Transverse colon (tissue), 4 donors: ENCODE measurements at places on chromosomes 5 and 9.

- DNase-seq: no peak
These were observed 20.8 kb downstream of the PTCH1 start for GRCh38 chr9:95495961-95496360.

DNA sequence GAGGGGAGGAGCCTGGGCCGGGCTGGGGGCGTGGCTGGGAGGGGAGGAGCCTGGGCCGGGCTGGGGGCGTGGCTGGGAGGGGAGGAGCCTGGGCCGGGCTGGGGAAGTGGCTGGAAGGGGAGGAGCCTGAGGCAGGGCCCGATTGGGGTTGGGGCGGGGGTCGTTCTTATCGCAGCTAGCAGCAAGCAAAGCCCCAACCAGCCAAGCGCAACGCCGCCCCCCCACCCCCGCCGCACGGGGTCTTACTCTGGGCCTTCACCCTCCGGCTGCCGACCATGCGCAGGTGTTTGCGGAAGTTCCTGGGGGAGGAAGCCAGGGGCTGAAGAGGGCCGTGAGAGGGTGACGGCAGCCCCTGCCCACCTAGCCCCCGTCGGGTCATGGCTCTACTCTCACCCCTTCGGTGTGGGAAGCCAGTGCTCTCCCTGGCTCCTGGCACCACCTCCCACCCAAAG is 5.0 kb downstream of the NSMF start:
- peak; percentile 78 for DNase-seq

DNA sequence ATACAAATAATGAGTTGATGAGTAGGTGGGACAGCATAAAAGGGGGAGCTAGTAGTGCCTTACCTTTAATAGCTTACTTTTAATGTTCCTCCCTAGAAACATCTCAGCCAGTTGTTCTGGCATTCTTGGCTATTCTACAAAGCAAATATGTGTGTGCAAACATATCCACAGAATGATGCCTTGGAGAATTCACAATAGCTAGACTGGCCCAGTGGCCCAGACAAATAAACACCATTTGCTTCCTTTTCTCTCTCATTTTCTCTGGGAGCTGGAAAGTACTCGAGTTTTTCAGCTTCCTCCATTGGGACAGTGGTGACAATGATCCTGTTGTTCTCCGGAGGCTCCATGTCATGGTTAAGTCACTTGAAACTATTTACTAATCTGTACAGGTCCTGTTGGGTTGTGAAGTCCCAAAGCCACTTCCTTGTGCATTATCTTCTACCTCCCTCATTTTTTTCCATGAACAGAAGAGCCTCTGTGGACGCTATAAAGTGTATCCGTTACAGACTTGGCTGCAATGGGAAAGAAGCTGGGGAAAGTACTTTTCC is 122.9 kb downstream of the DMAC1 start:
- no peak for DNase-seq

DNA sequence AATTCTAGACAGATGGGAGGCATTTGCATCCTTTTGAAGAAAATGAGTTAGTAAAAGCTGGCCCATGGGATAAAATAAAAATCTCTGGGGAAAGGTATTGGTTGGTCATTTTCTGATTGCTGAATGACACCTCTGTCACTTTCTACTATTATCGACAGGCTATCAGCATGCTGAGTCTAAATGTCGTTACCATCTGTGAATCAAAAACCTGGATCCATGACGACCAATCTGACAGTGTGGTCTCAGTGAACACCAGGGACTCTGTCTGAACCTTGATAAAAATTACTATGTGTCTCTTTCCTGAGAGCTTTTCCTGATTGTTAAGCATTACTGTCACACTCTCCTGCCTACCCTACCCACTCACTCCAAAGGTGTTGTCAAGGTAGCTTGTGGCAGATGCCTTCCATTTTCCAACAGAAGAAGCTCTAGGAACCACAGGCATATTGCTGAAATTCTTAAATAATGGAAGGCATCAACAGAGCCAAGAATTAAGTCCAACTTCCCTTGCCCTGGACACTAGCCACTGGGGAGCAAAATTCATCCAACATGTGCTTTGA is 12.6 kb upstream of the ASTN2 start:
- no peak for DNase-seq

- DNase-seq: no peak
These were observed 17.9 kb downstream of the CRB2 start for GRCh38 chr9:123373946-123374345.

- no peak for DNase-seq
These were observed 11.6 kb downstream of the FCN2 start for GRCh38 chr9:134892221-134892620.

DNA sequence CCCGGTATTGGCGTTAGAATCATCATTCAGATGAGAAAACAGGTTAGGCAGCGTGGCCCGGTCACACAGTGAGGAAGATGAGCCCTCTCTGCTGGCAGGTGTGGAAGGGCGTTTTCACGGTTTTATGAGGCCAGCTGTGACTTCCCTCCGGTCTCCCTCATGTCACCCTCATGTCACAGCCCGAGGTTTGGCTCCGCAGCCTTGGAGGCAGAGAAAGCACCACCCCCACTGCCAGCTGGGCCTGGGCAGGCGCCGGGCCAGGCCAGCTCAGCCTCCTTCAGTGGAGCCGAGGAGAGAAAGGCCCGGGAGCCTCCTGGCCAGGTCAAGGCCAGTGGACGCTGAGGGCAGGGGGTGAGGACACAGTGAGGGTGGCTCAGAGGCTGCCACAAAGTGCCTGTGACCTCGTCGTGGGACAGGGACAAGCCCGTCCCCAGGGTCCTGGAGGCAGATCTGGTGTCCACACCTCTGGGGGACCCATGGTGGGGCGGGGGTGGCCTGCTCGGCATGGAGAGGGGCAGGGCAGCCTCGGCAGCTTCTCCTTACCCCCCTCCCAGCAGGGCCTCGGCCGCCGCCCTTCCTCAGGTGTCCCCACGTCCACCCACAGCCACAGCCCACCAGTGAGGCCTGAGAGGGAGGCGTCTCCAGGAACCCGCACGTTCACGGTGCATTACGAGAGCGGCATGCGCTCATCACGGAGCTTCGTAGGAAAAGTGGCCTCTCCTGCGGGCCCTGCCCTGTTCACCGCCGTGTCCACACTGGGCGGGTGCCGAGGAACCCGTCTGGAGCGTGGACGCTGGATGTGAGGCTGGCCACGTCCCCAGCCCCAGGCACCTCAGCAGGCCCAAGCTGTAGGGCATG is 32.2 kb downstream of the EXD3 start:
- peak; percentile 57 for DNase-seq

- DNase-seq: no peak
These were observed 25.6 kb downstream of the KCNN2 start for GRCh38 chr5:114387433-114387832.

DNA sequence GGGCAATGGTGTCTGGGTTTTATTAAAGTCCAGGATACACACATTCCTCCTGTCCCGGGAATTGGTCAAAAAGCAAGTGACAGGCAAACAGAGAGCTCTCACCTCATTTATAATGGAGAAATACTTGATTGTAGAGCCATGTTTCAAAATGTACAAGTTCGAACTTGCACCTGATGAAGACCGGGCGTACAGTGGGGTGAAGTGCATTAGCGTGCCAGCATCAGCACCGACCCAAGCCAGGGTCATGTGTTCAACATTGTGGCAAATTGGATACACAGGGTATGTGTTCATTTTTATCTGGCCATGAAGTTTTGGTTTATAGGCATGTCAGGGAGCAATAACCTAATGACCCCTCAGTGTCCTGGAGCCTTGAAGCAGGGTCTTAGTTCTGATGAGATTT is 472.5 kb downstream of the IRX1 start:
- no peak for DNase-seq
